HCT116 (cell line): ENCODE measurements at places on chromosomes 3 and 15. TPM values are rescaled to one million over a fixed set of nuclear protein-coding genes. Genes with fewer than 3 reads are reported as not detected.

DNA sequence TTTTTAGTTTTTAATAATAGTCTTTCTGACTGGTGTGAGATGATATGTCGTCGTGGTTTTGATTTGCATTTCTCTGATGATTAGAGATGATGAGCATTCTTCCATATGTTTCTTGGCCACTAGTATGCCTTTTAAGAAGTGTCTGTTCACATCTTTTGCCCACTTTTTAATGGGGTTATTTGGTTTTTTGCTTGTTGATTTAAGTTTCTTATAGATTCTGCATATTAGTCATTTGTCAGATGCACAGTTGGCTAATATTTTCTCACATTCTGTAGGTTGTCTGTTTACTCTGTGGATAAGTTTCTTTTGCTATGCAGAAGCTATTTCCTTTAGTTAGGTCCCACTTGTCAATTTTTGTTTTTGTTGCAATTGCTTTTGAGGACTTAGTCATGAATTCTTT lies 185.4 kb downstream of the SUCNR1 start:
- no peaks in the 10 kb centered on the region for H3K27me3 ChIP-seq
- H3K4me3 ChIP-seq = no peak overlapping the region
- H3K36me3 ChIP-seq = no peaks in the 10 kb centered on the region
- no peak for DNase-seq
- no peak overlapping the region for H3K27ac ChIP-seq

GRCh38 chr15:68599560-68600071 lies 20.8 kb downstream of the CORO2B start:
- no peaks in the 10 kb centered on the region for H3K36me3 ChIP-seq
- H3K4me3 ChIP-seq = no peak overlapping the region
- no peak overlapping the region for H3K27ac ChIP-seq
- DNase-seq = no peak
- H3K4me1 ChIP-seq = peaks cover 5% of the 10 kb centered on the region
- no peaks in the 10 kb centered on the region for H3K27me3 ChIP-seq

GRCh38 chr15:96767703-96768434 lies 437.4 kb downstream of the NR2F2 start:
- no peak overlapping the region for H3K4me3 ChIP-seq
- no peak overlapping the region for H3K27ac ChIP-seq
- H3K4me1 ChIP-seq = no peaks in the 10 kb centered on the region
- no peak for DNase-seq
- peaks cover 14% of the 10 kb centered on the region for H3K27me3 ChIP-seq

- no peaks in the 10 kb centered on the region for H3K27me3 ChIP-seq
- no peaks in the 10 kb centered on the region for H3K36me3 ChIP-seq
- peaks cover 6% of the 10 kb centered on the region; the same call in 1 of the 2 replicates for H3K4me1 ChIP-seq
- H3K27ac ChIP-seq = no peak overlapping the region
- no peak overlapping the region for H3K4me3 ChIP-seq
- DNase-seq = no peak
Measured at GRCh38 chr3:184733181-184733580, 21.3 kb upstream of the MAGEF1 start.

DNA sequence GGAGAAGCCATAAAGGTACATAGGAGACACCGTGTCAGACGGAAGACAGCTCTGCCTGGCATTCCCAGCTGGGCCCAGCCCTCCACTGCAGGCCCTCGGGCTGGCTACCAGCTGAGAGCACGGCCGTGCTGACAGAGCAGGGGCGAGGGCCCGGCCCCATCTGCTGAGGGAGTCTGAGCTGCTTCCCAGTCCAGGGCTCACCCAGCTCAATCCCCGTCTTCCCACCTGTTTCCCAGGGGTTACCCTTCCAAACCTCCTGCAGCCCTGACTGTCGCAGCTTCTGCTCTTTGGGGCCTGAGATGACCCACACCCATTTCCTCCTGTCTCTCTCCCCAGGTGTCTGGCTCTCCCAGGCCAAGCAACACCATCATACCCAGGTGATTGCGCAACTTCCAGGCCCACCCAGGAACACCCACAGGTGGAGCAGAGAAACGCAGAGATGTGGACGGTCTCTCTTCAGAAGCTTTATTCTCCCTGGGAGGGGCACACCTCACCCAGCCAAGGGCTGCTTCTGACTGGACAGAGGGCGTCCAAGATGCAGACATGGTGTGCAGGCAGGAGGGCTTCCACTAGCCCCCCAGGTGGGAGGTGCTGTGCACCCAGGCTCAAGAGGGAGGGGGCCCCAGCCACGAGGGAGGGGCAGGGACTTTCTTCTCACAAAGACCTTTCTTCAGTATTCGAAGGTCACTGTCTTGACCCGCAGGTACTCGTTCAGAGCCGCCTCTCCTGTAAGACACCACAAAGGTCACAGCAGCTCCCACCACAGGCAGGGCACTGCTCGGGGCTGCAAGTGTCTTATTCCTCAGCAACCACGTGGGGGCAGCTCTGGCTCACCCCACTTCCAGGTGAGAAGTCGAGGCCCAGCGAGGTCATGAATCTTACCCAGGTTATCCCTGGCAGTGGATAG lies 19.4 kb upstream of the SLC41A3 start:
- no peaks in the 10 kb centered on the region for H3K4me1 ChIP-seq
- no peaks in the 10 kb centered on the region for H3K36me3 ChIP-seq
- H3K4me3 ChIP-seq = no peak overlapping the region
- no peak for DNase-seq

- H3K4me3 ChIP-seq = no peak overlapping the region
- no peaks in the 10 kb centered on the region for H3K36me3 ChIP-seq
- no peak overlapping the region for H3K27ac ChIP-seq
- no peaks in the 10 kb centered on the region for H3K27me3 ChIP-seq
- no peaks in the 10 kb centered on the region for H3K4me1 ChIP-seq
- no peak for DNase-seq
Measured at GRCh38 chr3:184757022-184757651, 45.3 kb upstream of the MAGEF1 start.

DNA sequence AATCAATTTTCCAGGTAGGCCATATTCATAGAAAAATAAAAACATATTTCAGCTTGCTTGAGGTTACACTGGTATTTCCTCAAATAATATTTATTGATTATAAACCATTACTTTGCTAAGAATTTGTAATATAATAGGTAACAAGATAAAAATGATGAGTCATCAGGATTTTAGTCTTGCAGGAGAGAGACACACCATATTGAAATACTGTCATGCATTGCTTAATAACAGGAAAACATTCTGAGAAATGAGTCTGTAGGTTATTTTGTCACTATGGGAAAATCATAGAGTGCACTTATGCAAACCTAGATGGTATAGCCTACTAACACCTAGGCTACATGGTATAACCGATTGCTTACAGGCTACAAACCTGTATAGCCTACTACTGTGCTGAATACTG lies 990.5 kb downstream of the OTOL1 start:
- no peaks in the 10 kb centered on the region for H3K27me3 ChIP-seq
- no peak overlapping the region for H3K27ac ChIP-seq
- no peaks in the 10 kb centered on the region for H3K36me3 ChIP-seq
- DNase-seq = no peak

GRCh38 chr3:78483090-78483489 lies 1284.7 kb downstream of the ROBO1 start:
- no peak for DNase-seq
- no peak overlapping the region for H3K4me3 ChIP-seq
- no peaks in the 10 kb centered on the region for H3K36me3 ChIP-seq
- no peak overlapping the region for H3K27ac ChIP-seq

DNA sequence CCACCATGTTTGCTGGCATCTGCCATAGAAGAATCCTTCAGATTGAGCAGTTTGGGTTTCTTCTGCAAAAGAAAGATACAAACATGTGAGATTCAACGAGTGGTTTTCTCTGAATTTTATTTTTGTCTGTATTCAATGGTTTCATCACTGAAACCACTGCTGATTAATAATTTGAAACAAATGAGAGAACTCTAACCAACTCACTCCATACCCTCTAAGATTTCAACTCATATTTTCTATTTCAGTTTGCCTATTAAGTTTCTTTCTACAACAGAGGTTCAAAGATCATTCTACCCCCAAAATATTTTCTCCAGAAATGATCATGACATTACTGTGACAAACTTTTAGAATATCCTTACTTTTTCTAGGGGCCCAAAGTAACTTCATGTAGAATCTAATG lies 38.7 kb upstream of the MAN2C1 start:
- peaks cover 53% of the 10 kb centered on the region for H3K36me3 ChIP-seq
- no peaks in the 10 kb centered on the region for H3K27me3 ChIP-seq
- no peak for DNase-seq
- H3K4me3 ChIP-seq = no peak overlapping the region
- H3K27ac ChIP-seq = no peak overlapping the region

GRCh38 chr15:100762289-100762688 lies 117.3 kb upstream of the ALDH1A3 start:
- no peaks in the 10 kb centered on the region for H3K36me3 ChIP-seq
- no peak overlapping the region; the same call in 1 of the 2 replicates for H3K27ac ChIP-seq
- DNase-seq = no peak
- peaks cover 78% of the 10 kb centered on the region for H3K4me1 ChIP-seq

GRCh38 chr15:55389264-55389607 lies 18.9 kb downstream of the CCPG1 start:
- no peak for DNase-seq
- no peak overlapping the region for H3K4me3 ChIP-seq
- H3K4me1 ChIP-seq = peaks cover 7% of the 10 kb centered on the region; the same call in 1 of the 2 replicates
- H3K27ac ChIP-seq = no peak overlapping the region
- no peaks in the 10 kb centered on the region for H3K36me3 ChIP-seq

GRCh38 chr3:58492494-58492905 lies 604 bp downstream of the KCTD6 start:
- no peak for DNase-seq
- peak overlapping the region; percentile 77 for H3K4me3 ChIP-seq
- no peaks in the 10 kb centered on the region for H3K27me3 ChIP-seq
- H3K27ac ChIP-seq = peak overlapping the region; percentile 65
- peaks cover 30% of the 10 kb centered on the region for H3K4me1 ChIP-seq
- no peaks in the 10 kb centered on the region for H3K36me3 ChIP-seq

DNA sequence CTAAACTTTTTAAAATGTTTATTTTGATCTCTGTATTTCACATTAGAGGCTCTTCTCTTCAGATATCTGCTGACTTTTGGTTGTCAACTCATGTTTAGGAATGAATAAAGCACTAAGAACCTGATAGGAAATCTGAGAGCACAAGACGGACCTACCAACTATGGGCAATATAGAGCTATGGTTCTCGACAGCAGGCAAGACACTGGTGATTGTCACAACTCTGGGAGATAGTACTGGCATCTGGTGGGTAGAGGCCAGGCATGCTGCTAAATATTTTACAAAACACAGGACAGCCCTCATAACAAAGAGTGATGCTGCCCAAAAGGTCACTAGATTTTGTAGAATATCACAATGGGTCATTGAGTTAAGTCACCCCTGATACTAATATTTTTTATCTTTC lies 17.5 kb upstream of the GJD2 start:
- no peaks in the 10 kb centered on the region for H3K36me3 ChIP-seq
- no peak overlapping the region for H3K27ac ChIP-seq
- DNase-seq = no peak
- H3K4me3 ChIP-seq = no peak overlapping the region
- H3K27me3 ChIP-seq = peaks cover 69% of the 10 kb centered on the region
- H3K4me1 ChIP-seq = no peaks in the 10 kb centered on the region

- no peaks in the 10 kb centered on the region for H3K27me3 ChIP-seq
- no peak overlapping the region for H3K4me3 ChIP-seq
- no peak for DNase-seq
- H3K36me3 ChIP-seq = no peaks in the 10 kb centered on the region
- H3K4me1 ChIP-seq = no peaks in the 10 kb centered on the region
Measured at GRCh38 chr3:175257123-175257522, 398.0 kb downstream of the NAALADL2 start.

DNA sequence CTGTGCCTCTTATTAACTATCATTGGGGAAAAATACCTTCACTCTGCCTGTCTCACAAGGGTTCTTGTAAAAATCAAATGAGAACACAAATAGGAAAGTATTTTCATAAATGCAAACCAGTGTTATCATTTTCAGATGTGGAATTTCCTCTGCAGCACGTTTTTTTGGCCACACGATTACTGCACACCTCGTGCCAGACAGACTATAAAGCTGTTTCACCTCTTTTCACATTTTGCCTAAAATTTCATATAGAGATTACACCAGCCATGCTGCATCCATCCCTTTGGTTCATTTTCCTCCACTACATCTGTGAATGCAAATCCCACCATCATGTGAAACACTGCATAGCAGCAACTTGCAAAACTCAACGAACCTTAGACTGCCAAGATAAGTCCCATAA lies 1.2 kb upstream of the TMOD2 start:
- H3K27me3 ChIP-seq = no peaks in the 10 kb centered on the region
- H3K27ac ChIP-seq = no peak overlapping the region
- peaks cover 14% of the 10 kb centered on the region for H3K4me1 ChIP-seq
- H3K4me3 ChIP-seq = no peak overlapping the region

GRCh38 chr15:75195122-75195765 lies 6.4 kb upstream of the C15orf39 start:
- H3K36me3 ChIP-seq = no peaks in the 10 kb centered on the region
- H3K27me3 ChIP-seq = no peaks in the 10 kb centered on the region
- DNase-seq = no peak
- peaks cover 20% of the 10 kb centered on the region for H3K4me1 ChIP-seq

DNA sequence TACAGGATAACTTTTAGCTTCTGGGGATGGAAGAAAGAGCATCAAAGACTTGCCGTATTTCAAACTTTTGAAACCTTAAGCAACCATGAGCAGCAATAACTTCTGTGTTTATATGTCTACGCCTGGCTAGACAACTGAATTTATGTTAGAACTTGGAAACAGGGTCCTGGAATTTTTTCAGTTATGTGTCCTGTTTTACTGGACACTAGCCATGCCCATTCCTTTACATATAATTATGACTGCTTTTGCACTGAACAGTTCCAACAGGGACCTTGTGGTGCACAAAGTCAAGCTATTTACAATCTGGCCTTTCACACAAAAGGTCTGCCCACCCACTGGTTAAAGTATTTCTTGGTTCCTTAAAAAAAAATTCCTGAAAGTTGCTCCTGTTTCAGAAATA lies 37.1 kb downstream of the TJP1 start:
- no peaks in the 10 kb centered on the region for H3K36me3 ChIP-seq
- no peak overlapping the region for H3K4me3 ChIP-seq
- no peak overlapping the region for H3K27ac ChIP-seq
- DNase-seq = no peak

Gene HDGFL3
- 0.64 TPM for total RNA-seq

Gene CCRL2
- not detected for total RNA-seq

Gene PDIA3
- 435 TPM for total RNA-seq

Gene FBXW12
- not detected for total RNA-seq

Gene ZFAND6
- total RNA-seq = 51.3 TPM

Gene PCSK6
- total RNA-seq = 13.5 TPM

Gene SNURF
- total RNA-seq = 0.44 TPM

Gene TBC1D2B
- total RNA-seq = 16.6 TPM

Gene SLC24A5
- not detected for total RNA-seq

Gene GPR27
- total RNA-seq = not detected
